ENCODE measurements at places on chromosomes 6 and 20.

- DNase-seq, result no peak
Observed at GRCh38 chr20:20457392-20458126, 89.7 kb downstream of the INSM1 start.

DNA sequence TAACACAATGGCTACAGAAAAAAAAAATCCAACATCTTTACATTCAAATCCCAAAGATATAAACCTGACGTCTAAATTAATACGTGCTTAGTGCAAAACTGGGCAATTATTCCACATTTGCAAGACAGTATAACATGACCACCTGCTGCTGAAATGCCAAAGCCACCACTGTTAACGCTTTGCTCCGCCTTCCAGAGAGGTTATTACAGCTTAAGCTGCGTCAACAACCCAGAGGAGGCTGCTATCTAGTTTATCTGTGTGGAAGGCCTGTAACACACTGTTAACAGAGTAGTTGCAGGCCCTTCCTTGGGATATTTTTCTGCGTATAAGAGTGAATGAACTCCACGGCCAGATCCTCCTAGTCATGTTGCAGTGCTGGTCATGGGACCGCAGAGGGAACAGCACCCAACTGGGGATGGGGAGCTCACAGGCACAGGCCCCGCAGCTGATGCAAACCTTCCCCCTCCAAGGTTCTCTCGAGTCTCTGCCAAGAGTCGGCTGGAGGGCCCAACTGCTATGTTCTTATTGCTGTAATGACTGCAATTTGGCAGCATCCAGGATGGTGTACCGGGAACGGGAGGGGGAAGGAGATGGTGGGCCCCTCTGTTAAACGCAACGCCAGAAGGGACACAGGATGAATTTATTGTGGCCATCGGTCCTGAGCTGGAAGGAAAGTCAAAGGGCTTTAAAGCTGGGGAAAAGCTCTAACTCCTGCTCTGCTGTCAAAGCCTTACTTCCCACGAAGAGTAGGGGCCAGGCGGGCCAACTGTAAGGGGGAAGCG, 993 bp upstream of the NCOA7 start:
- DNase-seq, result peak; percentile 10

DNA sequence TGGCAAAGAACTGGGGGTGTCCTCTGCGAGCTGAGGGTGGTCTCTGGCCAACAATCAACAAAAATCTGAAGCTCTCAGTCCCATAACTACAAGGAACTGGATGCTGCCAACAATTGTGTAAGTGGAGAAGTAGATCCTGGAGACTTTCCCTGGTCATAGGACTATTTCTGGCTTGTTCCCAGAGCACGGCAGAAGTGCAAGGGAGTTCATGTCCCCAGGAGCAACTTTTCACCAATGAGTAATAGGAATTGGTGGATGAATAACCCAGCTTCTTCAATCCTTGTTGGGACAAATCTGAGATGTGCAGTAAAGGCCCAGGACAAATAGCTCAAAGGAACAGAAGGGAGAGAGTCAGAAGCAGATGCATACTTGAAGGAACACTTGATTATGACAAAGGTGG, 95.5 kb downstream of the QRSL1 start:
- no peak for DNase-seq

GRCh38 chr6:63307581-63308246, 12.1 kb downstream of the LGSN start:
- DNase-seq, result no peak

GRCh38 chr6:20056350-20056992, 155.8 kb downstream of the MBOAT1 start:
- DNase-seq, result no peak

DNA sequence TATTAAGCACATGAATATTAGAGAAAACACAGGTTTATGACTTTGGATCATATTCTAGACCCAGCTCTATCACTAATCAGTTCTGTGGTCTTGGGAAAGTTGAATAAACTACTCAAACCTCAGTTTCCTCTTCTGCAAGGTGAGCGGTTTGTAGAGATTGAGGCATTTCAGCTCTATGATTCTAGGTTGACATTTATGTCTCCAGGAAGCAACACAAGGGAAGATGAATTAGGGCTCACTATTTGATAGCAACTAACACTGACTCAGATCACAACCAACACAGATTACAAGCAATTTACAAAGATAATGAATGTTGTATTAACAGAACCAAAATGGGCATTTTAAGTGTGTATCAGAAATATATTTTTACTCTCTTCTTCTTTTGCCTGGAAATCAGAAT, 21.9 kb downstream of the ADTRP start:
- DNase-seq, result no peak

- no peak for DNase-seq
Observed at GRCh38 chr6:160679402-160679769, 15.3 kb upstream of the LPA start.

DNA sequence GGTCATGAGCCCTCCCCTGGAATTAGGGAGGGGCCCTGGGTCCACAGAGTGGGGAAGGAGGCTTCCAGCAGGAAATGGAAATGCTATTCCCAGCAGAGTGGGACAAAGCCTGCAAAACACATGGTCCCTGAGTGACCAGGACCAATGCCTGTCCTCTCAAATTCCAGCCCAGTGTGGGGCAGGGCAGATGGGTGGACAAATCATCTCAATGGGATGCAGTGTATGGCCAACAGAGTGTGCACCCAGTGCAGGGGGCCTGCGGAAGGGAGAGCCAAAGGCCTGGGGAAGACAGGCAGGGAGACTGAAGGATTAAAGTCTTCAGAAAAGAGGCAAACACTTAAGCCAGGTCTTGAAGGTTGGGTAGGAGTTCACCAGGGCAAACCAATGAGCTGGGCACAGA, 28.7 kb upstream of the PHACTR3 start:
- no peak for DNase-seq

GRCh38 chr20:47365023-47365764, 8.7 kb upstream of the ZMYND8 start:
- no peak for DNase-seq

DNA sequence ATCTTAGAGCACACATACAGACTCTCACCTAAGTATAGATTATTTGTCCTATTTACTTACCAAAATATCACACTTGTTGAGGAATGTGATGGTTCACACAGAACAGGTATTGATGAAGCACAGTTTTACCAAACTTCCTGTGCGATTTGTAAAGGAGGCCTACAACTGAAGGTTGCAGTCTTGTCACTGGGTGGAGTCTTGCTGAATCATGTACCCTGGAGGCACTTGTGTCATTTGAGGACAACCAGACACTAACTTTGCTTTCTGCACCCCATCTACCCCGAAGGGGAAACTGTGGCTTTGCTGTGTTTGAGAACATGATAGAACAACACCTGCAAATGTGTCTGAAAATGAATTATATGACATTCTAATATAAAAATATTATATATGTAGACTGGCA, 32.4 kb upstream of the HINT3 start:
- no peak for DNase-seq

DNA sequence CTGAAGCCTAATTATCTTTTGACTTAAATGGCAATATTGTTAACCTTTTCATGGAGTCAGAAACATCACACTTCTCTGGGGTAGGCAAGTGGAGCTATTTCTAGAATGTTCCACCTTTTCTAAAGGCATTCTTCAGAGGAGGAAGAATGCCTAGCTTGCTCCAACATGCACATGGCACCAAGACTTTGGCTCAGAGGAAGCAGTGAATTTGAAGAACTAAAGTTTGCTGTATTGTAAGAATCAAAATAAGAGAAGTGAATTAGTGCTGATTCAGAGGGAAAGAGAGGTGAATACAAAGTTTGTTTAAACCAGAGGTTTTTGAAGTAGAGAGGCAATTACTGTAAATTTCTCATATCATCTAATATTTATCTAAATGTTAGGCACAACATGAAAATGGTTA, 92.2 kb downstream of the SOBP start:
- no peak for DNase-seq

GRCh38 chr6:170361335-170361734, 54.8 kb downstream of the FAM120B start:
- DNase-seq, result no peak

DNA sequence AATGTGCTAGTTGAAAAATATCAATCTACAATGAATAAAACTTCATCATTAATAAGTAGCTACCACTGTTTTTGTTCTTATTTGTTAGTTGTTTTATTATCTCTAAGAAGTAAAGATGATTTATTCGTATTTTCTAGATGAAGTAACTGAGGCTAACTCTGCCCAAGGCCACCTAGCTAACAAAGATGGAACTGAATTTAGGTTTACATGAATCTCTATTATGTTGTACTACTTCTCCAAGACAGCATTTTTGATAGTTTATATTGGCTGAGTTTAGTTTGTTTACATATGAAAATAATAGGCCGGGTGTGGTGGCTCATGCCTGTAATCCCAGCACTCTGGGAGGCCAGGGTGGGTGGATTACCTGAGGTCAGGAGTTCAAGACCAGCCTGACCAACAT, 121.5 kb downstream of the NCOA3 start:
- no peak for DNase-seq

- no peak for DNase-seq
Observed at GRCh38 chr6:14520029-14520428, 402.5 kb downstream of the CD83 start.

DNA sequence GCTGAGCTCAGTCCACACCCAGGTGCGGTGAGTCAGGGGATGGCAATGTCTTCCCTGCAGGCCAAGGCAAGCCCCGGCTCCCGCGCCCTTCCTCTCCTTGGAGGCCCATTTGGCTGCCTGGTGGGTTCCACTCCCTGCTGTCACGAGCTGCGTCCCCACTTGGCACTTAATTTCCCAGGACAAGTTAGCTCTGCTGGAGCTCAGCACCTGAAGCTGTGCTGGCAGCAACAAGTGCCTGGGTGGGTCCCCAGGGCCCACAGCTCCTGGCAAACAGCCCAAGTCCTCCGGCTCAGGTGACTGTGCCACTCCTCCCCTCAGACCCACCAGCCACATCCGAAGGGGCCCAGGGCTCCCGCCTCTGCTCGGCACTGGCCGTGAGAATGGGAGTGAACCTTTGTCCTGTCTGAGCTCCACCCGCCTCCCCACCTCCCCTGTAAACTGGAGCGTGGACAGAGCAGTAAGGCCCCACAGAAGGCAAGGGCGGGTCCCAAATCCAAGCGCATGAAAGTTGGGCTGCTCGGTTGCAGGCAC, 16.9 kb downstream of the LAMA5 start:
- no peak for DNase-seq

GRCh38 chr6:106799031-106799894, 169.9 kb downstream of the QRSL1 start:
- no peak for DNase-seq

DNA sequence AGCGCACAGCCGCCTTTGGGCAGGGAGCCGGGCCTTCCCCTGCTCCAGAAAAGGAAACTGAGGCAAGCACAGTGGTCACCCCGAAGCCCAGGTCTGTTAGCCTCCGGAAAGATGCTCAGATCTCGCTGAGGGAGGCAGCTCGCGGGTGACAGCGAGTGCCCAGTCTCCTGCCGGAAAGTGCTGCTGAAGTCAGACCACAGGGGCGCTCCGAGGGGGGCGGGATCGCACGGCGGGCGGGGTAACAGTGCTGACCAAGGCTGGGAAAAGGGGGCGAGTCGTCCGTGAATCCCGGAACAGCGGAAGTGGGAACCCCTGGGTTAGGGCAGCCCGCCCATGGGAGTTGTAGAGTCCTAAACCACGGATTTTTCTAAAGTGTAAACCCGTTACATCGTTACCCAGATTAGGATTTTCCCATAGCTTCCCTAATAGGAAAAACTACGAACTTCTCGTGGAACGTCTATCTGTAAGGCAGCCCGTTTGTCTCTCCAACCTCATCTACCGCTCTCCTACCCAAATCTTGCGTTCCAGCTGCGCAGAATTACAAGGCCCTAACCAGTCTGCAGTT, 504 bp downstream of the VPS16 start:
- DNase-seq, result no peak

DNA sequence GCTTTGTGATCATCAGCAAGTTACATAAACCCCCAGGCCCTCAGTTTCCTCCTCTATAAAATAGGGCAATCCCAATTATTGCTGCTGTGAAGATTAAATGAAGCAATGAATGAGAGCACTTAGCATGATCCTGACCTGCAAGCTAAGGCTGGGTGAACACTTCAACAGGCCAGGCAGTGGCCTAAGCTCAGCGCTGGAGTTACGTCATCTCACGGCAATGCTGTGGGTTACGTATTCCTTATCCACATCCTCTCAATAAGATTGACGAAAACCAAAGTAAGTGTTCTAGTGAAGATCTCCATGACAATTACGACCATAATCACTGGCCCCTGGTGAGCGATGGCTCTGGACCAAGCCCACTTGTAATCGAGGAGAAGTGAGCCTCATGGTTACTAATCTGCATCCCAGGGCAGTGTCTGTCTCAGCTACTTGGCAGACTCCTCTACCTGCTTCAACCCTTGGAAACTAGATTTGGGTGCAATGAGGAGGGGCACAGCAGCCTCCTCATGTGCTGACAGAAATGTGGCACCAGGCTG, 274.1 kb upstream of the ARID1B start:
- no peak for DNase-seq

- DNase-seq, result no peak
Observed at GRCh38 chr6:75299801-75300530, 15.4 kb upstream of the TMEM30A start.

GRCh38 chr6:4928426-4928825, 75.4 kb downstream of the RPP40 start:
- DNase-seq, result no peak

DNA sequence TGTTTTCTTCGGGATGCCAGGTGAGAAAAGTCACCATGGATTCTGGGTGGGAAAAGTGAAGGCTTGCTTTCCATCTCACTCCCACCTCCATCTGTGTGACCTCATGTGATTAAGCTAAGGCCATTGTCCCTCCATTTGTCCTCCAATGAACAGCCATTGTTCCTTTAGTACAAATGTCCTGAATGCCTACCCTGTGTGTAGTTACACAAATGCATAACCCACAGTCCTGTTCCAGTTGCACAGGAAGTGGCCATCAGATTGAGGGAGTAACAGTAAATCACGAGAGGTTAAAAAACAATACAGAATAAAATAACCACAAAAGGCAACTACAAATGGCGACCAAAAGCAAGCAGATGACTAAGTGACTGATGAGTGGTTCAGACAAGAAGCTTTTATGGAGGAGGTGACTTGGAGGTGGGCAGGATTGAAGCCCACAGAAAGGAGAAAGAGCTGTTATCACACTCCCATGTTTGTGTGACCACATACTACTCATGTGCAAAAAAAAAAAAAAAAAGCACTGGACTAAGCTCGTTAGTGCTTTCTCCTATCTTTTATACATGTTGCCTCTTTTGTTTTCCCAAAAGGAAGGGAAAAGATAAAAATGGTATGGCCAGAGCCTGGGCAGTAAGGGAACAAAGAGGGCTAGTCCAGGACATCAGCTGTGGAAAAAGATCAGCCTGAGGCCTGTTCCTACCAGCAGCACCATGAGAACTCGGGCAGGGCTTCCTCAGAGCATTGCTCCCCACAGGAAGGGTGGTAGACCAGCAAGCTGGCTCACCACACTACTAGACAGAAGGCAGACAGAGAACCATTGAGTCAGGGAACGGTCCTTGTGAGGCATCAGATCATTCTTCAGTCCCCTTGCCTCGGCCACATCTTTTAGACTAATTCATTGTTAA, 111.0 kb downstream of the TFAP2A start:
- no peak for DNase-seq

All from stimulated activated CD4-positive, alpha-beta T cell treated with anti-CD3 and anti-CD28 coated beads, Interleukin-1b, Interleukin-23, amount 100 ng/mL, for 4 hours (primary cell).